ENCODE measurements at places on chromosomes 1 and 21.

DNA sequence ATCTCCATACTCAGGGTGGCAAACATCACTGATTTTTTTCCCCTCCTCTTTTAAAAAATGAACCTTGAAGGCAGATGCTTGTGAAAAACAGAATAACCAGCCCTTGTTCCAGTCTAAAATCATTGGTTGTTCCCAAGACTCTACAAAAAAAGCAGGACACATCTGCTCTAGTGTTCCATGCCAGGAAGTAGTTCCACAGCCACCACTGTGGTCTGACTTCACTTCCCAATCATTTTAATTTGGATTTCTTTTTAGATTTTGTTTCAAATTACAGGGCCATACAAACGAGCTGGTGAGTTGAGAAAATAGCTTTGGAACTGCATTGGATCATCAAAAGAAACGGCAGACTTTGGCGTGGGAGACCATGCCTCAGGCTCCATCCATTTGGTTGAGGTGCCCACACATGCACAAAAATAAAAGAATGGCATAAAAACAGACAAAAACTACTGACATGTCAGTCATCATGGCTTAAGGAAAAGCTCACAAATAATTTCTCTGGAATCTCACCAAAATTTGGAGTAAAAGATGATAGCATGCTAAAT lies 210.0 kb downstream of the GABPA start:
- DNase-seq = no peak

GRCh38 chr1:87150143-87150542 lies 178.5 kb upstream of the LMO4 start:
- no peak for DNase-seq

- no peak for DNase-seq
These were observed 37.8 kb downstream of the DRAM2 start for GRCh38 chr1:111101854-111102642.

DNA sequence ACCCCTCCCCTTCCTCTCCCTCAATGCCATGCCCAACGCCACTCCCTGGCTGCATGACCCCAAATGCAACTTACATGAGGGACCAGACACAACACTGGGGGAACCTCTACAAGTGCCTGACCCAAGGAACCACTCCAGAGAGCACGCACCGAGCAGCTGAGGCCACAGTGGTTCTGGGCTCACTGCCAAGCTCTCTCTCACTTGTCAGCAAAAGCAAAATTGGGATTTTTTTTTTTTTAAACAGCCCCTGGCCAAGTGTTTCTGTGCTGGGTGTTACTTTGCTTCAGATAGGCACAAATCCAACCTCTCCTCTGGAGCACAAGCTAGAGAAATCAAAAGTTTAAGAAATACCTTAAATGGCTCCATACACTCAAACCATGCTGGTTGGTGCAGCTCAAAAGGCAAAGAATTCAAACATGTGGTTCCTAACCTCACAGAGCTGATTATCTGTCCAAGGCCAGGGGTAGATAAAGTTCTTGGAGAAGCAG lies 363.0 kb downstream of the SETD4 start:
- DNase-seq = no peak

DNA sequence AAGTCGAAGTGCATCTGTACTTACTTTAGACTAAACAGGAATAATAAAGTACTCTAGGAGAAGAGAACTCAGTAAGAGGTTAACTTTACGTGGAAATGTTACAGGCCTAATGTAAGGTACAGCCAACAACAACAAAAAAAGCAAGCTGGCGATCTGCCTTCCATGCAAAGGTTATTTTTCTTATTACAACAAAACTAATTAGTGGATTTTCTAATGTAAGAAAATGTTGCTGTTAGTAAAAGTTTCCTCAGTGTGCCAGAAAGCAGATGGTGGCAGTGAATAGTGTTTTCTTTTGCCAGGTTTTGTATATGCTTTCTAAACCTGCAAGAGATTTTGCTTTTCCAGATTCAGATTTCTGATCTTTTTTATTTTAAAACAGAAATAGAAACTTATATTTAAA lies 179.2 kb downstream of the NFIA start:
- DNase-seq = no peak

DNA sequence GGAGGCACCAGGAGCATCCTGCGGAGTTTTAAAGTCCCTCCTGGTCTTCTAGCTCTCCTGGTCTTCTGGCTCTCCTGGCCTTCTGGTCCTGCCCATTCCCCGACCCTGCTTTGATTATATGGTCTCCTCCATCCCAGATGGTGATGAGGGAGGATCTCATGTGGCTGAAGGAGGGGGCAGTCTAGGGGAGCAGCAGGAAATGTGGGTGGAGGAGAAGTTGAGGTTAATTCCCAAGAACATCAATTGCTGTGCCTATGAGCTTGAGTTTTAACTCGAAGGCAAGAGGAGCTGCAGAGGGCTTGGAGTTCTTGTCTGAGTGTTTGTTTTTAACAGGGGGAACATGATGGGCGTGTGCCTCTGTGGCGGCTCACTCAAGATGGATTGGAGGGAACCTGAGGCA lies 408.8 kb downstream of the MATN1 start:
- no peak for DNase-seq

DNA sequence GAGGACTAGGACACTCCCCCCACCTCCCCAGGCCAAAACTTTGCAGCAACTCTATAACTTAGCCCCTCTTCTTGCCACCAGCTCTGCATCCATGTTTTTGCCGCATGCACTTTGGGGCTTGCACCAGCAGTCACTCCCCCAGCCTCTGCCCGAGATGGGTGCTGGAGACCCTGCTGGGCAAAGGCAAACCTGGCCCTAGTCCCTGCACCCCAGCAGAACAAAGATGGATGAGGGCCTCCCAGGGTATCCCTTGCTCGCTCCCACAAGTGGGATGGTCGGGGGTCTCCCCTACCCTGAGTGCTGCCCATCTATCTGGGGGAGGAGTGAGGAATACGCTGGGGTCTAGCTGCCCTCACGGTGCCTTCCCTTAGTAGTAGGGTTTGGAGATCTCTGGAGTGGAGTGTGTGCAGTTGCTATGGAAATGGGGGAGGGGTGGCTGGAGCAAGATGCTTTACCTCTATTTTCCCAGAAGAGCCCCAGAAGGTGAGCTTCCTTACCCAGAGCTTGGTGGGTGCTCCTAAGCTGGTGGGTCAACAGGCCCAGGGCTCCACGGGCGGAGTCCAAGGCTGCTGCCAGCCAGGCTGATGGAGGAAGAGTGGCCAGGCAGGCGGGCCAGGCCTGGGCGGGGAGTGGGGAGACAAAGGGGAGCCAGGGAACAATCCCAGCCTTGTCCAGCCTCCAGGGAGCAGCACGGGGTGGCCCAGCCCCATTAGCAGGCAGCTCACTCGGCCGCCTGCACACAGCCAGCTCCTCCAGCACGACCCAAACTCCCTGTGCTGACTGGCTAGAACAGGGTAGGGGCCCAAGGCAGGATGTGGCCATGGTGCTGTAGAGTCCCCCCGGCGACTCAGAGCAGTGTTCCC lies at the start of gene PAQR6:
TSS of gene PAQR6 (minus strand) at position 597 of the 863 bp plus-strand sequence. CDS start 1,325 bp downstream, outside the sequence.
- no peak for DNase-seq

GRCh38 chr1:209751627-209752231 lies 4.1 kb upstream of the TRAF3IP3 start:
- no peak for DNase-seq

DNA sequence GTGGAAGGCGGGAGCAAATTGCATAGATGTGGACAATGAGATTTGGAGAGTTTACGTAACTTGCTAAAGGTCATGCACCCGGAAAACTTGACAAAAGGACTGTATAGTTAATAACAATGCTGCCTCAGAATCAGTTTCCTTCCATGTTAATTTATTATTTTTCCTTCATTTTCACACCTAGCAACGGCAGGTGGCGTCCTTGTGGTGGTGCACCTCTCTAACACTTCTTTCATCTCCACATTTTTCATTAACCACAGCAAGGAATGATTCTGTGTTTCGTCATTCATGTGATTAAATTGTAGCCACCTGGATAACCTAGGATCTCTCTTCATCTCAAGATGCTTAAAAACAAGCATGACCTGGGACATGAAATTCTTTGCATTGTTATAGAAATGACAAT lies 2133.0 kb downstream of the NCAM2 start:
- DNase-seq = no peak

DNA sequence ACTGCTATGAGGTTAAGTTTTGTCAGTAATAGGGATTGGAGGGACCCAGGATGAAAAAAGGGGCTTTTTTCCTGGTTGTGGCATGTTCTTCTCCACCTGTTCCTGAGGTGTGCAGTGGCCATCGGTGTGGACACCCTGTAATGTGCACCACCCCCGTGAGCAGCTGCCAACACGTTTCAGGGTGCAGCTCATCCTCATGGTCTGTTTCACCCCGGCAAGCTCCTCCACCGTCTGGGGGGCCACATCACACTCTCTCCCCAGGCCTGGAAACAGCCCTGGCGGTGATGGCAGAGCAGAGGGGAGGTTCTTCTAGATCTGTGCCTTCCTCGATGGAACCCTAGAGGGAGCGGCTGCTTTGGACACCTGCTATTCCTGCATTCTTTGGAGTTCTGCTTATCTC lies 435.4 kb downstream of the MATN1 start:
- DNase-seq = no peak

GRCh38 chr1:21932127-21932526 lies 5.0 kb downstream of the HSPG2 start:
- DNase-seq = no peak

DNA sequence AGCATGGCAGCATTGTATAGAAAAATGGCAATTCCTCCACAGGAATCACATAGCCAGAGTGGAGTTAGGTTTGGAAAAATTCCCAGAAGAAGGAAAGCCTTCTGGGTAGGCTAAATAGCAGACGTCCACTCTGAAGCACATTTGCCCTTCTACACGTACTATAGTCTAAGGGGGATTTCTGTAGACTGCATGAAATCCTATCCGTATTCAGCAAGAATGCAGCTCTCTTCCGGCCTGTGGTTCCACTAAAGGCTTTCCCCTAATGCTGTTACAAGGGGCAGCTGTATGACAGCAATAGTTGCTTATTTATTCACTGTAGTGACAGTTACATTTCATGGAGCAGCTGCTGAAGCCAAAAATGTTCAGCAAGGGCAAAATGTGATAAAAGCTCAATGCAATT lies 263.6 kb downstream of the RWDD3 start:
- DNase-seq = no peak

- no peak for DNase-seq
These were observed 87.6 kb downstream of the CATSPERE start for GRCh38 chr1:244548558-244549115.

DNA sequence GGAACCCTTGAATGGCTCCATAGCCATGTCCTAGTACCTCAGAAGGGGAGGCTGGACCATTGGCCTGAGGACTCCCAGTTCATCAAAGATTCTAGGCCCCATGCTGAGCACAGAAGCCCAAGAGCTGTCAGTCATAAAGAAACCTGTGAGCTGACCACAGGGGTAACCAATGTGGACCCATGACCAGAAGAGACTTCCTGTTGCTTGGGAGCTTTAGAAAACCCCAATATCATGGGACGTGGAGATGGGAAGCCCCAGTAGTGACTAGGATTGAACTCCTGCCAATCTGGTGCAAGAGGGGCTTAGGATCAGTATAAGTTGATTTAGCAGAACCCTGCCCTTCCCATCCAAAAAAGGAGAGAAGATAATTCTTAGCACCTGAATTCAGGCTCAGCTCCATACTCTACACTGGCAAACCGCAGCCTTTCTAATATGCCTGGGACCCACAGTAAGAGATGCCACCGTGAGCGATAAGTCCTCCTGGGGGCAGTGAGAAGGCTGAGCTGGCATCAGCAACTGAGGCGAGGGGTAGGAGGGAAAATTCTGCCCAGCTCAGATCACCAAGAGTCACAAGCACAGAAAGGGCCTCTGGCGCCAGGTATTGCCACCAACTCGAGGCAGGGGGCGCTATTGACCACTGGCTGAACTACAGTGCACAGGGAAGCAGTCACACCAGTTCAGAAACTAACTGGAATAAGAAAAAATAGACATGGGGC lies 108.9 kb downstream of the CAPN8 start:
- DNase-seq = no peak

DNA sequence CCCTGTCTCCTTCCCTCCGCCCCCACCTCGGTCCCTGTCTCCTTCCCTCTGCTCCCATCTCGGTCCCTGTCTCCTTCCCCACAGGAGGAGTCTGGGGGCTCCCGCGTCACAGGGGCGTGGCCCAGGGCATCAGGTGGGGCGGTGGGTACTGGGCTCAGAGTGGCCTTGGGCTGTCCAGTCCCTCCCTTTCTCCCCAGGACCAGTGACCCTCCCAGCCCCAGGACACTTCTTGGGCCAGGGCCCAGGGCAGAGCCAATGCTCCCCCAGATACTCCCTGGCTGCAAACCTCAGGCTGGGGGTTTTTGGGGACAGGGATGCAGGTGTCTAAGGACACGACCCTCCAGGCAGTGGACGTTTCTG lies 6.8 kb upstream of the RNF223 start:
- no peak for DNase-seq

- DNase-seq = no peak
These were observed 15.6 kb upstream of the PROX1 start for GRCh38 chr1:213972141-213972540.

DNA sequence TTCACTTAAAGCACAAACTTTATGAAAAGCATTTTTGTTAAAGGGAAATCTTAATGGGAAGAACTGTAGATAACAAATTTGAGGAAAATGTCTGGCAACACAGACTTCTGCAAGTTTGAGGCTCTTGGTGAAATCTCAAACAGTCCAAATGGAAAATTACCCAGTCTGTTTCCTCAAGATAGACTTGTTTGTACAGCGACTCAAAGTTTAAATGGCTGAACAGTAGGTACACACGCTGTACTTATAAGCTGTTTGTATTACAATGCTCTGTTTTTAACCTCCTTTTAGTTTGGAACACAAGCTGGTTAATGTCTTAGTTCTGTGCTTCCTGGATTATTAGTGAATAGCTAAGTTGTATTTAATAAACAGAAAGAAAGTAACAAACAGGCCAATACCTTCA lies 217.1 kb downstream of the NFIA start:
- DNase-seq = no peak

GRCh38 chr1:165717918-165718515 lies 19.7 kb upstream of the ALDH9A1 start:
- DNase-seq = no peak

DNA sequence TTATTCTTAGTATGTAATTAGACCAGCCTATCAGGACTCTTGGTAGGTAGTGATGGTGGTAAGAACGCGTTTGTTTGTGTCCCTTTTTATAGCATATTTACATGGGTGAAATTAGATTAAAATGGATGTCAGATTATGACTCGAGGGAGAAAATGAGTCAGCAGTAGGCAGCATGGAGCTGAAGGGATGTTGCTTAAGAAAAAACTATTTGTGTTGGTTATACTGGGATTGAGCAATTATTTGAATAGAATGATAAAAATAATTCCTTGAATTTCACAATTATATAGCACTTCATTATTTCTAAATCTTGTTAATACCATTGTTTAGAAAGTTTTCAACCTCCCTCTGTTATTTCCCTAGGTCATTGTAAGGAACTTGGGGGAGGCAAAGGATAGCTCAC lies 348.8 kb downstream of the RYR2 start:
- DNase-seq = no peak

DNA sequence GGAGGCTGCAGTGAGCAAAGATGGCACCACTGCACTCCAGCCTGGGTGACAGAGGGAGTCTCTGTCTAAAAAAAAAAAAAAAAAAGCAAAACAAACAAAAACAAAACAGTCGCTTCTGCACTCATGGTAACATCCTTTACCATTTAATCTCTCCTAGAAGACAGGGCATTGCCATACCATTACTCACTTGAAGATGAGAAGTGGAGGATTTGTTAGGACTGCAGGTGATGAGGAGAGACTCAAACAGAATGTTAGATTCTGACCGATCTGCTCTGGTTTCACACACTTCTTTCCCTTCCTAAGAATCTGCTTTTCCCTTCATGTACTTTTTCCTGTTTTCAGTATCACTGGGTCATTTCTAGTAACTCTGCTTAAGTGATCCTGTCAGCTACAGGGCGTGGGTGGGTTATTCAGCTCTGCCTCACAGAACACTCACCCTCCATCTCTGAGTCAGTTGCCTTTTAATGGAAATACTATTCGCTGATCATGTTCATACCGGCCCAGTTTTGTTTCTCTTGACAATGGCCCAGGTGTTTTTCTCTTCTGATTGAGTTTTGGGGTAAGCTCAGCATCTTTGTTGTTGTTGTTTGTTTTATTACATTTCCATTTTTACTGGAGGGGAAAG lies 148.0 kb upstream of the ERG start:
- no peak for DNase-seq
